ENCODE measurements at places on chromosomes 3 and 15. TPM values are rescaled to one million over a fixed set of nuclear protein-coding genes. Genes with fewer than 3 reads are reported as not detected.

DNA sequence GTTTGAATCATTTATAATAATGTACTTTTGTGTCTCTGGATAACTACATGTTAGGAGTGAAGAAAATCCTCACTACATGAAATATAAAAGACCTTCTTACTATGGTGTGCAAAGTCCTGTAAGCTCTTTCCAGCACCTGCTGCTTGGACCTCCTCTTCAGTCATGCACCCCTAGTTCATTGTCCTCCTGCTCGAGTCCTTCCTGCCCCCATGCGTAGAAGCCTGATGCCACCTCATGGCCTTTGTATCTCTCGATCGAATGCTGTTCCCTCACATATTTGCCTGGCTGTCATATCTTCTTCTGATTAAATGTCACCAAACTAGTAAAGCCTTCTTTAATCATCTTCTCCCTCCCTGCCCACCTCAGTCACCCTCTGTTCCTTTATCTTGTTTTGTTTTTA is 49.9 kb upstream of the SUCLG2 start:
- H3K27ac ChIP-seq: no peak overlapping the region
- no peaks in the 10 kb centered on the region for H3K27me3 ChIP-seq
- DNase-seq: no peak
- no peak overlapping the region for H3K4me3 ChIP-seq
- no peaks in the 10 kb centered on the region for H3K36me3 ChIP-seq

DNA sequence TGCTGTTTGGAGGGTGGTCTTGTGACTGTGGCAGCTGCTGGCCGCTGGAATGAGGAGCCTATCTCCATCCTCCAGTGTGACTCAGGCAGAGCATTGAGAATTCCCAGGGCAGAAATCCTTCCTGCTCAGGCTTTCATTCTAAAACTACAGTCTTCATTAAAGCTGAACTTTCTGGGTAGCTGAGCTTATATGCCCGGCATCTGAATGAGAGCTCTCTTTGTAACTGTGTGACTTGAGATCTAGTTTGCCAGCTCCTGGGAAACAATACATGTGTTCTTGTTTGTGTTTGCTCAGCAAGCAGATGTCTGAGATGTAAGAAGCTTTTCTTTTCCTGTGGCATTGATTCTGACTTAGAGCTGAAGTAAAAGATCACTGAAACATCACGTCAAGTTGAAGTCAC is 22.4 kb downstream of the RLBP1 start:
- peaks cover 25% of the 10 kb centered on the region for H3K36me3 ChIP-seq
- no peak overlapping the region for H3K27ac ChIP-seq
- no peak overlapping the region for H3K4me3 ChIP-seq
- no peaks in the 10 kb centered on the region for H3K4me1 ChIP-seq
- H3K27me3 ChIP-seq: no peaks in the 10 kb centered on the region
- DNase-seq: no peak

DNA sequence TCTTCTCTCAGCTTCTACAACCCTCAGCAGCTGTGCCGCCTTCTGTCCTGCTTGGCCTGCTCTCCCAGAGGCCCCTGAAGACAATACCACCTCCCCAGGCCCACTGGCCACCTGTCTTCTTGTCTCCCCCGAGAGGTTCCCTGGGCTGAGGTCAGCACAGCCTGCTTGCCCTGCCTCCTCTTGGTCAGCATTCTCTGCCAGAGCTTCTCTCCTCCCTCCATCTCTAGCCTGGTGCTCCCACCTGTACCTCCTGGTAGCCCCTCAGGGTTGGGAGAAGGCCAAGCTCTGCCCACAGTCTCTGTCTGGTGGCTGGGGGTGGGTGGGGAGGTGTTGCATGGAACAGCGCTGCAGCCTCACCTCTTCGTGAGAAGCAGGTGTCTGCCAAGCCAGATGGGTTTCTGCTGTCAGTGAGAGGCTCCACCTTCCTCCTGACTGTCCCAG is 5.6 kb upstream of the ISLR start:
- no peaks in the 10 kb centered on the region for H3K36me3 ChIP-seq
- no peak overlapping the region for H3K4me3 ChIP-seq
- no peak overlapping the region for H3K27ac ChIP-seq
- peaks cover 7% of the 10 kb centered on the region for H3K27me3 ChIP-seq
- DNase-seq: no peak
- H3K4me1 ChIP-seq: no peaks in the 10 kb centered on the region

DNA sequence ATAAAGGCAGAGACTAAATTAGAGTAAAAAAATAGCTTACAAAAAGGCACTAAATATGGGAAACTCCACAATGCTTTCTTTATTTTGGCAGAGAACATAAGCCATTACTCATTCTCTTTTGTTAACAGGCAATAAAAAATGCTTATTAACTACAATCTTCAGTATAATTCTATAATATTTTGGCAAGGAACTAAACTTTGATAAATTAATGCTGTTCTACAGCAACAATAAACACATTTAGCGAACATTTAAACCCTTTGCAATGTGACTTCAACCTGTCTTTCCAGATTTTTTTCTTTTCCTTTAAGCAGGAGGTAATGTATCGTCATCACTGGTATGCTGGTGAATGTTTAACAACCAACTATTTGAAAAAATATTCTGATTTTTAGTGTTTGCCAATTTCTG is 42.2 kb upstream of the POU1F1 start:
- H3K4me3 ChIP-seq: no peak overlapping the region
- no peak overlapping the region for H3K27ac ChIP-seq
- H3K27me3 ChIP-seq: no peaks in the 10 kb centered on the region
- DNase-seq: no peak

DNA sequence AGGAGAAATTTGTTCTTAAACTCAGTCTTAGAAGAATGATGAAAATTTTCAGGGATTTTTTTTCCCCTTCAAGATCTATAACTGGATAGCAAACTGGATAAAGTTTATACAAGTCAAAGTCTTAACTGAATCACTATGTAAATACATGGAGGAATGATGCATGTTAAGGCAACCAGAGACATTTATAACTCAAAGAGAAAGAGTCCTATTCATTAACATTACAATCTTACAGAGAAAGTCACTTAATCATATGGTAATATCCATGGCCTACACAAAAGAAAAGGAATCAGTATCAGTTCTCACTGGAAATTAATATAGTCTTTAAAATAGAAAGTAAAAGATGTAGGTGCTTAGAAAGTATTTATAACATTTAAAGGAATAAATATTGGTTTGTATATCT is 869.1 kb downstream of the TBL1XR1 start:
- DNase-seq: no peak
- no peaks in the 10 kb centered on the region for H3K27me3 ChIP-seq
- H3K4me3 ChIP-seq: no peak overlapping the region
- no peak overlapping the region for H3K27ac ChIP-seq

DNA sequence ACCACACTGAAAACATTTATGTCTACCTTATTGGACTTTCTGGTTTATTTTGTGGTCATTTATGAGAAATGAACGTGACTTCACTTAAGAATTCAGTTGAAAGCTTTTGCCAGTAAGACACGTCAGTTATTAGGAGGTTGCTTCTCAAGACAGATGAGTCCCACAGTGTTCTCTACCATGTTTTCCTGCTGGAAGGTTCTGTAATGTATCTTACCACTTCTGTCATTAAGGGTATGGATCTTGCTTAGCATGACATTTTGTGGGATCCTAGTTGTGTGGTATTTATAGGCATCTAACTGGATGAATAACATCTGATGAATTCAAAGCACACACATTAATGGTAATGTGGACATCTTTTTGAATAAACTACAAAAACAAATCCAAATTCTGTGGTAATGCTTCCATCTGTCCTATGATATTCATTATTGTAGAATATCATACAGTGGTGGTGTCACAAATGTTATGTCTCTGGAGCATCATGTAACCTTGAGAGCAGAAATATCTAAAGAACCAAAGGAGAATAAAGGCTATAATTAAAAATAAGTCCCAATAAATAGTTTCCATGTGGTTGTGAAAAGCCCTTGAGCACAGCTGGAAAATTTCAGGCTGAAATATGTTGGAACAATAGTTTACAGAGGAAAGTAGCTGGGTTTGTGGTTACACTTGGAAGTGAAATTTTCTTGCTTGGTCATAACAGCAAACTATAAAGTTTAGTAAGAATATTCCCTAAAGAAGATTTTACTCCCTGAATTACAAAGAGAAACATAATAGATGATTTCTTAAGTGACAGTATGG is 61.5 kb downstream of the C3orf38 start:
- no peak overlapping the region for H3K27ac ChIP-seq
- no peaks in the 10 kb centered on the region for H3K36me3 ChIP-seq
- no peak for DNase-seq

DNAH12 gene
- 0.39 TPM for total RNA-seq

WDR49 gene
- total RNA-seq: 2.1 TPM
